ENCODE measurements at places on chromosomes 7 and 10. TPM values are rescaled to one million over a fixed set of nuclear protein-coding genes. Genes with fewer than 3 reads are reported as not detected.

Gene TSPAN13
- total RNA-seq, result 13.5 TPM

Gene PTPRE
- 51.1 TPM for total RNA-seq

Gene TOMM7
- 318 TPM for total RNA-seq

Gene ENKUR
- total RNA-seq, result not detected

Gene GPR85
- 4.6 TPM for total RNA-seq

Gene HTRA1
- total RNA-seq, result 104 TPM

Gene CREB3L2
- 30.1 TPM for total RNA-seq

Gene GPR37
- 0.13 TPM for total RNA-seq

Data from cardiac septum (tissue), 1 donor.